ENCODE measurements at places on chromosomes 6 and 20.

DNA sequence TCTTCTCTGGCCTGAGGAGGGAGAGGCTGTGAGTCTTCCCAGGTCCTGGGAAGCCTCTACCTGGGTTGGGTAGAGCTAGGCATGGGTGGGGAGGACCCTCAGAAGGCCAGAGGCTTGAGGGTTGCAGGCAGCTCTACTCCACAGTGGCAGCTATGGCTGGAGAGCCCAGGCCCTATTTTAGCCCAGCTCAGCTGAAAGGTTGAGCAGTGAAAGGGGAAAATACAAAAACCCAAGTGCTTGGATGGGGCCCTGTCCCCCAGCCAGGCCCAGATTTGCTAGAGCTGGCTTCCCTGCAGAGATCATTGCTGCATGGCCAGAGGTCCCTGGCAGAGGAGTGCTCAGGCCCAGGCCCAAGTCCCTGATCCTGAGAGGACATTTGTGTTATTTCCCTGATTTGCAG, 45.7 kb downstream of the SUN5 start:
- no peak for DNase-seq
- H3K36me3 ChIP-seq: peaks cover 22% of the 10 kb centered on the region
- H3K27ac ChIP-seq: no peak overlapping the region
- no peaks in the 10 kb centered on the region for H3K27me3 ChIP-seq
- peaks cover 8% of the 10 kb centered on the region for H3K4me1 ChIP-seq

GRCh38 chr6:158626360-158627167, 18.0 kb downstream of the DYNLT1 start:
- peaks cover 70% of the 10 kb centered on the region for H3K36me3 ChIP-seq
- H3K4me1 ChIP-seq: peaks cover 20% of the 10 kb centered on the region
- peak overlapping the region; percentile 19 for H3K27ac ChIP-seq
- H3K27me3 ChIP-seq: no peaks in the 10 kb centered on the region
- no peak overlapping the region for H3K4me3 ChIP-seq

DNA sequence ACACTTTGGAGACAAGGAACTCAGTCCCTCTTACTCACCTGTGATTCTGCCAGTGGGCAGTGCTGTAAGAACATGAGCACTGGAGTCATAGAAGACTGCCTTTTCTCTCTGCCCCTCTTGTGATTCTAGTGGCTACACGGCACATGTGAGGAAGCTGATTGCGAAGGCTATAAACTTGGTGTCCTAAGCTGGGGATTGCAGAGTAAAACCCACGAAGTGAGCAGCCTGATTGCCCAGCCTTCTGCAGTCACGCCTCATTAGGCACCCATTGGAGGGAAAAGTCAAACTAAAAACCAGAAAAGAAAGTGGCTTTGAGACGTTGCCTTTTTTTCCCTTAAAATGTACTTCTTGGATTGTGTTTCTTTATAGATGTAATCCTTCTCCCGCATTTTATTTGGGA, 748.4 kb upstream of the CHD6 start:
- no peak overlapping the region for H3K4me3 ChIP-seq
- H3K36me3 ChIP-seq: no peaks in the 10 kb centered on the region
- no peaks in the 10 kb centered on the region for H3K4me1 ChIP-seq
- no peaks in the 10 kb centered on the region for H3K27me3 ChIP-seq
- DNase-seq: no peak

DNA sequence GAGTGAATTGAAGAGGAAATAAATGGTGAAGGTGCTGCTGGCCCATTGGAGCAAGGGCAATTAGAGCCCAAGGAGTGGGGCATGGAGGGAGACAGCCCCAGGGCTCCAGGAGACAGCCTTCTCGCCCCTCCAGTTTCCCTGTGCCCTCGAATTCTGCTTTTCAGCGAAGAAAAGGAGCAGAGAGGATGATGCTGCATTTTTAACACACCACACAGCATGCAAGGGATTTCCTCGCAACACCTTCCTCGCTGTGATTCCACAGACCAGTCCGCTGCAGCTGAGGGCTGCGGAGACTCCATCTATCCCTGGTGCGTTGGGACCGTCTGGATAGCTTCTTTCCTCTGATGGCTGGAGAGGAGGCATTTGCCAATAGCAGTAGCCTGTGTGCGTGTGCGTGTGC, 41.7 kb downstream of the PTCHD4 start:
- H3K27ac ChIP-seq: no peak overlapping the region
- no peak for DNase-seq
- no peaks in the 10 kb centered on the region for H3K4me1 ChIP-seq
- no peaks in the 10 kb centered on the region for H3K36me3 ChIP-seq
- H3K4me3 ChIP-seq: no peak overlapping the region

GRCh38 chr6:125098253-125098652, 55.3 kb upstream of the TPD52L1 start:
- H3K27me3 ChIP-seq: peaks cover 31% of the 10 kb centered on the region
- no peaks in the 10 kb centered on the region for H3K4me1 ChIP-seq
- no peaks in the 10 kb centered on the region for H3K36me3 ChIP-seq
- no peak overlapping the region for H3K4me3 ChIP-seq
- no peak overlapping the region for H3K27ac ChIP-seq

GRCh38 chr6:45462190-45463134, 84.7 kb upstream of the SUPT3H start:
- peaks cover 37% of the 10 kb centered on the region for H3K4me1 ChIP-seq
- H3K4me3 ChIP-seq: no peak overlapping the region
- no peak for DNase-seq
- peak overlapping the region; percentile 75 for H3K27ac ChIP-seq

GRCh38 chr20:5539691-5540090, 210.5 kb upstream of the SHLD1 start:
- no peak for DNase-seq
- H3K4me1 ChIP-seq: peaks cover 7% of the 10 kb centered on the region
- peaks cover 15% of the 10 kb centered on the region for H3K36me3 ChIP-seq

- no peak overlapping the region for H3K27ac ChIP-seq
- H3K4me3 ChIP-seq: no peak overlapping the region
- H3K4me1 ChIP-seq: no peaks in the 10 kb centered on the region
- H3K27me3 ChIP-seq: no peaks in the 10 kb centered on the region
- no peak for DNase-seq
Measured at GRCh38 chr6:83114164-83114563, 46.7 kb downstream of the DOP1A start.

- no peaks in the 10 kb centered on the region for H3K36me3 ChIP-seq
- H3K27ac ChIP-seq: no peak overlapping the region
- peaks cover 3% of the 10 kb centered on the region for H3K4me1 ChIP-seq
Measured at GRCh38 chr6:6758915-6759654, 170.6 kb downstream of the LY86 start.

GRCh38 chr6:32664827-32665362, 1.6 kb downstream of the HLA-DQB1 start:
- H3K4me3 ChIP-seq: peak overlapping the region; percentile 81
- H3K4me1 ChIP-seq: peaks cover 56% of the 10 kb centered on the region
- H3K36me3 ChIP-seq: peaks cover 19% of the 10 kb centered on the region
- DNase-seq: peak; percentile 37
- H3K27ac ChIP-seq: peak overlapping the region; percentile 76
- peaks cover 35% of the 10 kb centered on the region for H3K27me3 ChIP-seq

GRCh38 chr6:3296078-3296477, 37.3 kb downstream of the PSMG4 start:
- no peak overlapping the region for H3K27ac ChIP-seq
- H3K4me3 ChIP-seq: no peak overlapping the region
- H3K4me1 ChIP-seq: no peaks in the 10 kb centered on the region
- H3K27me3 ChIP-seq: no peaks in the 10 kb centered on the region

DNA sequence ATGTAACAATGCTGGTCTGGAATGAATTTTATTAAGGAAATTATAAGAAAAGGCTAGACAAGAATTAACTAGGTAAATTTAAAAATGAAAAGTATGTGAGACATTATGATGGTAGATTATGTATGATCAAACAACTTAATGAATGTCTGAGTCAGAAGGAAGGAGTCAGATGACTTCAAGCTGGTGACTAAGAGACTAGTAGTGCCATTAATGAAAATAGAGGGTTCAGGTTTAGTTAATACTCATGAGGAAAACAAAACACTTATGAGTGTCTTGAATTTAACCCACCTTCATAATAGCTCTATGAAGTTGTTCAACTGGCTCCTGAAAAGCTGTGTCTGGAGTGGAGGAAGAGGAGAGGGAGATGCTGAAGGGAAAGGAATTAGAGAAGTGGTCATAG, 256.3 kb downstream of the ADGRB3 start:
- no peaks in the 10 kb centered on the region for H3K36me3 ChIP-seq
- no peaks in the 10 kb centered on the region for H3K4me1 ChIP-seq
- H3K27me3 ChIP-seq: no peaks in the 10 kb centered on the region
- H3K27ac ChIP-seq: no peak overlapping the region
- no peak for DNase-seq

- H3K4me1 ChIP-seq: peaks cover 15% of the 10 kb centered on the region
- no peak overlapping the region for H3K4me3 ChIP-seq
- DNase-seq: no peak
- no peaks in the 10 kb centered on the region for H3K36me3 ChIP-seq
Measured at GRCh38 chr20:50726955-50727791, 4.2 kb upstream of the PARD6B start.

DNA sequence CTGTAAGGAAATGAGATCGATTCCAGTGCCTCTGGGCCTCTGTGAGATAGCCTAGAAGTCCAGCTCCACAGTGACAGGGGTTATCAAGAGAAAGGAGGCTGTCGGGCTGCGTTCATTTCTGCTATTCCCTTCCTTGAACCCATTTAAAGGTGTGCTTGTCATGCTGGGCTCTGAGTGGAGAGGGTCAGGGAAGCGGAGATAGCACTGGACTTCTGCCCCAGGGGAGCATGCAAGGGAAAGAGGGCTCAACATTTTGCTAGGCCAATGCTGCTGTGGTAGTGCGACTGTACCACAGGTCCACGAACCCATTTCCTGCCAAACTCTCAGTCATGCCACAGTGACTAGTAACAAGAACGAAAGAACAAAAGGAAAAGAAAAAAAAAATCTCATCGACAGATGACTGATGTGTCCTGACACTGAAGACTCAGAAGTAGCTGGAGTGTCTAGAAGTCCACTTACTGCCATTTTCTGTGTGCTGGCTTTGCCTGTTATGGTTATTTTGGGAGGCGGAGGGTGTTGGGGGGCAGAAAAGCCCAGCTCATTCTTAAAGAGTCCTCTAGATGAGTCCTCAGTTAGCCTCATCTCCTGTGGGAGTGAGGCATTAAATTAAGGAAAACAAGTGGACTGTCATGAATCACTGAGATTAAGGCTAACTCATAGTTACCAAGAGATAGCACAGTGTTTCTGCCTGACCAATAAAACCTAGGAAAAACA, 8.1 kb downstream of the NEDD9 start:
- H3K4me1 ChIP-seq: peaks cover 67% of the 10 kb centered on the region
- peak; percentile 51 for DNase-seq

GRCh38 chr6:131769385-131770141, 38.3 kb upstream of the ENPP1 start:
- no peak overlapping the region for H3K4me3 ChIP-seq
- no peaks in the 10 kb centered on the region for H3K36me3 ChIP-seq
- peaks cover 31% of the 10 kb centered on the region for H3K27me3 ChIP-seq
- no peak overlapping the region for H3K27ac ChIP-seq
- no peak for DNase-seq

DNA sequence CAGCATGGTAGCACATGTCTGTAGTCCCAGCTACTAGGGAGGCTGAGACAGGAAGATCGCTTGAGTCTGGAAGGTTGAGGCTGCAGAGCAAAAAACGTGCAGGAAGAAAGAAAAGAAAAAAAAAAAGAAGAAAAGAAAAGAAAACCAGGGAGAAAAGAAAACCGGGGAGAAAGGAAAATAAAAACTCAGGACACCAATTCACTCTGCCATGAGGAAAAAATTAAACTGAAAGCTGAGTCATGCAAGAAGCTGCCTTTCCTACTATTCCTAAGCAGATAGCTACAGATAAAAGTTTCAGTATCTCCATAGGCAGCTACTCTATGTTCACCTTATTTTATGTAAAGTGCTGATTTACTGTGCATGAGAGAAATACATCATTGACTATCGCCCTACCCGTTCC, 10.5 kb downstream of the PTGIS start:
- no peak for DNase-seq
- H3K4me3 ChIP-seq: no peak overlapping the region
- peaks cover 10% of the 10 kb centered on the region for H3K27me3 ChIP-seq
- peaks cover 38% of the 10 kb centered on the region for H3K36me3 ChIP-seq
- H3K27ac ChIP-seq: no peak overlapping the region

DNA sequence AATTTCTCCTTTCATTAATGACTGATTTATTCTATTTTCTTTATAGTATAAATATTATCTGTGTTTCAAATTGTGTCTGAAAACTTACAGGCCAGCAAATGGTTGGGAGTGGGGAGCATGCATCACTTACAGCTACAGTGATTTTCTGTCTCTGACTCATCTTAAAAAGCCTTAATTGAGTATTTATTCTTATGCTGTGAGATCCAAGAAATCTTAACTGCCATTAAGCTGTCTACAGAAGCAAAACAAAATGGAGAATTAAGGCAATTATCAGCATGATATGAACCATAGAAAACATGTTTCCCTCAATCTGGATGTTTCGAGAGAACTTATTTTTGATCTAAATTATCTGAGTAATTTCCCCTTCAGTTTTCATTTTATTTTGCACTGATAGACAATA, 831.2 kb downstream of the KIF16B start:
- no peak overlapping the region for H3K4me3 ChIP-seq
- no peak overlapping the region for H3K27ac ChIP-seq
- H3K36me3 ChIP-seq: no peaks in the 10 kb centered on the region
- no peaks in the 10 kb centered on the region for H3K4me1 ChIP-seq
- DNase-seq: no peak
- H3K27me3 ChIP-seq: no peaks in the 10 kb centered on the region

GRCh38 chr20:62025832-62026563, 39.7 kb downstream of the TAF4 start:
- H3K27ac ChIP-seq: no peak overlapping the region
- no peaks in the 10 kb centered on the region for H3K27me3 ChIP-seq
- H3K4me1 ChIP-seq: peaks cover 12% of the 10 kb centered on the region
- H3K4me3 ChIP-seq: no peak overlapping the region
- DNase-seq: no peak

- peaks cover 54% of the 10 kb centered on the region for H3K4me1 ChIP-seq
- no peak overlapping the region for H3K4me3 ChIP-seq
- H3K27ac ChIP-seq: peak overlapping the region; percentile 30
- H3K27me3 ChIP-seq: peaks cover 3% of the 10 kb centered on the region
- no peaks in the 10 kb centered on the region for H3K36me3 ChIP-seq
Measured at GRCh38 chr6:15874821-15875220, 212.0 kb upstream of the DTNBP1 start.

- no peaks in the 10 kb centered on the region for H3K27me3 ChIP-seq
- no peak overlapping the region for H3K4me3 ChIP-seq
- no peak overlapping the region for H3K27ac ChIP-seq
- no peak for DNase-seq
- no peaks in the 10 kb centered on the region for H3K4me1 ChIP-seq
- no peaks in the 10 kb centered on the region for H3K36me3 ChIP-seq
Measured at GRCh38 chr6:74585753-74586152, 620.1 kb downstream of the COL12A1 start.

DNA sequence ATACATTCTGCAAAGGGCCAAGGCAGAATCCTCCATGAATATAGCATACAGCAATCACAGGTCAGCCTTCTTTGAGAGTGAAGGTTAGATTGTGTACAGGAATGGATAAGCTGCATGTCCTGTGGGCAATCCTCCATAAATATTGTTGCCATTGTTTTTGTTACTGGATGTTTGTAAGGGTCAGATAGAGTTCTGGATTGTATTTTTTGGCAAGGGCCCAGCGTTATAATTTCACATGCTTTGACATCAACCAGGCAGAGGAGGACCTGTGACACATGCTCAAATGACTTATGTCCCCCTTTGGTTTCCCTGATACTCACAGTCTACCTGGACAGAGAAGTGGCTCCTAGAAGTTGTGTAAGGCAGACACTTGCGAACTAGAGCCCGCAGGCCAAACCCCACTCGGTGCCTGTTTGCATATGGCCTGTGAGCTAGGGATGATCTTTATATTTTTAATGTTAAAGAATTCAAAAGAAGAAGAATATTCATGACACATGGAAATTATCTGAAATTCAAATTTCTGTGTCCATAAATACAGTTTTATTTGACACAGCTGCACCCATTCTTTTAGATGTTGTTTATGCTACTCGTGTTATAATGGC, 5.4 kb downstream of the LY86 start:
- peaks cover 38% of the 10 kb centered on the region for H3K4me1 ChIP-seq
- DNase-seq: no peak
- H3K36me3 ChIP-seq: peaks cover 24% of the 10 kb centered on the region
- H3K27me3 ChIP-seq: peaks cover 4% of the 10 kb centered on the region
